Right renal cortex interstitium (tissue), 3 donors: ENCODE measurements at places on chromosomes 13 and 19. TPM values are rescaled to one million over a fixed set of nuclear protein-coding genes. Genes with fewer than 3 reads are reported as not detected.

DNA sequence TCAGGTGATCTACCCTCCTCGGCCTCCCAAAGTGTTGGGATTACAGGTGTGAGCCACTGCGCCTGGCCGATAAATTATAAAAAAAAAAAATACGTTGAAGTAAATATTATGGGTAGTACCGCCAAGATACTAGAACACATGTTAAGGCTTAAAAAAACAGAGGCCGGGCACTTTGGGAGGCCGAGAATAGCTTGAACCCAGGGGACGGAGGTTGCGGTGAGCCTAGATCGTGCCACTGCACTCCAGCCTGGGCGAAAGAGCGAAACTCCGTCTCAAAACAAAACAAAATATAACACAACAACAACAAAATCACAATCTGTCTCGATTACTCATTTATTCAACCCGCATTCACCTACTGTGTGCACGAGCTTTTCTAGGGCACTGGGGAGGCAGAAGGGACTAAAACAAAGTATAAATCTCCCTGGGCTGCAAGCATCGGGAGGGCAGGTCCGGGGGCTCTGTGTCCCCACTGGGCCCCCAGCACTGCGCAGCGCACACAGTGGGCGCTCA, 1.3 kb upstream of the BICRA start:
- DNase-seq: no peak

- no peak for DNase-seq
Measured at GRCh38 chr13:109207622-109208021, 578.2 kb downstream of the MYO16 start.

DNA sequence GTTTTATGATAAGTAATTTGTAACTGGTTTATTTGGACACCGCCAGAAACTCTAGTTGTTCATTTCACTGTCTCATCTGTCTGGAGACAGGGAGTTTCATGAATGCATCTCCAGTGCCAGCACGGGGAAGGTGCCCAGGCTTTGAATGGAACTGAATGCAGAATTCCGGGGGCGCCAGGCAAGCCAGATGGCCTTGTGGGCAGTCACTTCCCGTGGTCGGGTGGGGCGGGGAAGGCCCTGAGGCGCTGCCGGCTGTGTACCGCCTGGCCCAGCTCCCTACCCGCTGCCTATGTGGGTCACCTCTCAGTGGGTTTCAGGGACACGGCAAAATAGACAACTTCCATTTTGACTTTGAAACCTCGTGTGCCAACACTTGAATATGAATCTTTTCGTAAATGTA, 28.8 kb upstream of the MCF2L start:
- no peak for DNase-seq

Gene APOE
- 295 TPM for polyA plus RNA-seq

Gene ICAM5
- 0.18 TPM for polyA plus RNA-seq

Gene ZNF578
- polyA plus RNA-seq: 5.6 TPM
